ENCODE measurements at places on chromosomes 16 and 17.

DNA sequence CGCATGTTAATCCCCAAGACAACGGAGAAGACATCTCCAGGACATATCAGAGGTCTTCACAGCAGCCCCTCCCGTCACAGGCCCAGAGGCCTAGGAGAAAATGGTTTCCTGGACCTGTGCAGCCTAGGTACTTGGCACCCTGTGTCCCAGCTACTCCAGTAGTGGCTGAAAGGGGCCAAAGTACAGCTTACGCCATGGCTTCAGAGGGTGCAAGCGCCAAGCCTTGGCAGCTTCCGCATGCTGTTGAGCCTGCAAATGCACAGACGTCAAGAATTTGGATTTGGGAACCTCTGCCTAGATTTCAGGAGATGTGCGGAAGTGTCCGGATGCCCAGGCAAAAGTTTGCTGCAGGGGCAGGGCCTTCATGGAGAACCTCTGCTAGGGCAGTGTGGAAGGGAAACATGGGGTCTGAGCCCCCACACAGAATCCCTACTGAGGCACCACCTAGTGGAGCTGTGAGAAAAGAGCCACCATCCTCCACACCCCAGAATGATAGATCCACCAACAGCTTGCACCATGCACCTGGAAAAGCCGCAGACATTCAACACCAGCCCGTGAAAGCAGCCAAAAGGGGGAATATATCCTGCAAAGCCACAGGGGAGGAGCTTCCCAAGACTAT is 159.3 kb upstream of the COX10 start:
- DNase-seq, result no peak

GRCh38 chr17:48004983-48005382 is 32.6 kb downstream of the COPZ2 start:
- no peak for DNase-seq

- no peak for DNase-seq
These were observed 1.1 kb upstream of the XYLT1 start for GRCh38 chr16:17471719-17472461.

GRCh38 chr16:539901-540530 is 12.5 kb downstream of the CAPN15 start:
- no peak for DNase-seq

DNA sequence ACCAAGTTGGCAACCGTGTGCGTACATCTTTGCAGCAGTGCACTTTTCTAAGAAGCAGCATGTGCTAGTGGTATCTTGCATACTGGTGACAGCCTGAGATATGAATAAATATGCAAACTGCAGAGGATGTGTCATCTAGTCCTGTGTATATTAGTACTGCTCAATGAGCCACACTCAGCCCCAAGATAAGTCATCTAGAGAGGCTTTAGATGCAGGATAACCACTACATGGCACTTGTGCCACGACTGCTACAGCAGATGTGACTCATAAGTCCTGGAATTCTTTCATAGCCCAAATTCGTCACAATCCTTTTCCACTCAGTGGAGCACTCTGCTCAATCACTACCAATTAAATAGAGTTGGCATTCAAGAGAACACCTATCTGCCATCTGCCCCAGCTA is 171.5 kb downstream of the AXIN2 start:
- DNase-seq, result no peak

- DNase-seq, result no peak
These were observed 8.4 kb downstream of the CDIPT start for GRCh38 chr16:29854520-29855100.

DNA sequence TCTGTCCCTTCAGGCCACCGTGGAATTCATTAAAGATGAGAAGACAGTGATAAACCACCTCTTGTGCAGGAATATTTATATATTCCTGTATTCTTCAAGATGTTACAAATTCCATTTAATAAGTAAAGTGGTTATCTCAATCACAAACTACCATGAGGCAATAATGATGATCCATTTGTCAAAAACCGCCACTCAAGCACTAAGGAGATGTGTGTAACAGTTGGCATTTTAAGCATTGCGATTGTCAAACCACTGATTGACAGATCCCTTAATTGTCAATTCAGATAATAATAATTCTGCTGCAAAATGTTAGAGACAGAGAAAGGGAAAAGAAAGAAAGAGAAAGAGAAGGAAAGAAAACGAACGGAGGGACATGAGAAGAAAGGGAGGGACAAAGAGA is 476.1 kb upstream of the RBFOX1 start:
- DNase-seq, result no peak

- DNase-seq, result no peak
These were observed 80.7 kb downstream of the TIMM22 start for GRCh38 chr17:1077581-1077985.

DNA sequence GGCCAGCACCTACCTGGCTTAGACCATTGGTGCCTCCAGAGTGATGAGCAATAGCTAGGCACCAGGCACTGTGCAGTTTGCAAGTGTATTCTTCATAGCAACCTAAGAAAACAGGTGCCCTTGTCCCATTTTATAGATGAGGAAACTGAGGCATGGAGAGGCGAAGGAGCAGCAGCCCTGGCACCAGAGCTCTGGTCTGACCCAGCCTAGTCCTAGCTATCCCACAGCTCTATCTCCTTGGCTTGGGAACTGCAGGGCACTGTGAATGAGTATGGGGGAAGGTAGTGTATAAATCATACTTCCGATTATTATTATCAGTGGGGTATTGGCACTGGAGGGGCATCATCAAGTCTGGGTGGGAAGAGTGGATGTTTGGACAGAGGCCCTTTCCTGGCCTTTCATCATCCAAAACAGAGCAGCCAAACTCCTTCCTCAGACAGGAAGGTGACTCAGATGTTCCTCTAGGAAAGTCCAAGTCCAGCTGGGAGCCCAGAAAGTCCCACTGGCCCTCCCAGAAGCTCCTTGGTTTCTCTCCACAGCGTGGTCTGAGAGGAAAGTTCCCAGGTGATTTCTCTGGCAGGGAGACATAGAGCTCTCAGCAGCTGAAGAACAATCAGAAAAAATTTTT is 32.0 kb upstream of the PLLP start:
- DNase-seq, result no peak
